ENCODE measurements at places on chromosomes 11 and 22. TPM values are rescaled to one million over a fixed set of nuclear protein-coding genes. Genes with fewer than 3 reads are reported as not detected.
A peak's percentile ranks its signal among the peaks of the same experiment; 100 is the strongest.

The RAG2 gene
- not detected for total RNA-seq

GRCh38 chr22:42269432-42270175, 849 bp downstream of the TCF20 start:
- peak overlapping the region; percentile 67 for H3K27ac ChIP-seq
- H3K4me3 ChIP-seq, result peak overlapping the region; percentile 90
- peak; percentile 77 for DNase-seq
- no peaks in the 10 kb centered on the region for H3K27me3 ChIP-seq
- H3K36me3 ChIP-seq, result peaks cover 24% of the 10 kb centered on the region

The FJX1 gene
- 0.08 TPM for total RNA-seq

DNA sequence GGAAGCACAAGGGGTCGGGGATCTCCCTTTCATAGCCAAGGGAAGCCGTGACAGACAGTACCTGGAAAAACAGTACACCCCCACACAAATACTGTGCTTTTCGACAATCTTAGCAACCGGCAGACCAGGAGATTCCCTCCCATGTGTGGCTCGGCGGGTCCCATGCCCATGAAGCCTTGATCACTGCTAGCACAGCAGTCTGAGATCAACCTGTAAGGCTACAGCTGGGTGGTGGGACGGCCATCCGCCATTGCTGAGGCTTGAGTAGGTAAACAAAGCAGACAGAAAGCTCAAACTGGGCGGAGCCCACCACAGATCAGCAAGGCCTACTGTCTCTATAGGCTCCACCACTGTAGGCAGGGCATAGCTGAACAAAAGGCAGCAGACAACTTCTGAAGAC, 180.2 kb upstream of the SOX6 start:
- H3K27ac ChIP-seq, result no peak overlapping the region
- no peak for DNase-seq
- H3K4me1 ChIP-seq, result no peaks in the 10 kb centered on the region
- H3K4me3 ChIP-seq, result no peak overlapping the region
- H3K27me3 ChIP-seq, result no peaks in the 10 kb centered on the region
- no peaks in the 10 kb centered on the region for H3K36me3 ChIP-seq

Measured in activated CD4-positive, alpha-beta memory T cell treated with anti-CD3 and anti-CD28 coated beads, Interleukin-2, amount 10 ng/mL, durations not matched to agents 7 days and 5 days (primary cell).